Endodermal cell (in vitro differentiated cells): ENCODE measurements at places on chromosomes 4 and X. TPM values are rescaled to one million over a fixed set of nuclear protein-coding genes. Genes with fewer than 3 reads are reported as not detected.
A peak's percentile ranks its signal among the peaks of the same experiment; 100 is the strongest.

Gene ADAMTS3
- 6.8 to 13.3 TPM (median 13.0 TPM) in 3 replicates for total RNA-seq

GRCh38 chr4:42995343-42995944 is 102.9 kb downstream of the GRXCR1 start:
- no peak for DNase-seq

DNA sequence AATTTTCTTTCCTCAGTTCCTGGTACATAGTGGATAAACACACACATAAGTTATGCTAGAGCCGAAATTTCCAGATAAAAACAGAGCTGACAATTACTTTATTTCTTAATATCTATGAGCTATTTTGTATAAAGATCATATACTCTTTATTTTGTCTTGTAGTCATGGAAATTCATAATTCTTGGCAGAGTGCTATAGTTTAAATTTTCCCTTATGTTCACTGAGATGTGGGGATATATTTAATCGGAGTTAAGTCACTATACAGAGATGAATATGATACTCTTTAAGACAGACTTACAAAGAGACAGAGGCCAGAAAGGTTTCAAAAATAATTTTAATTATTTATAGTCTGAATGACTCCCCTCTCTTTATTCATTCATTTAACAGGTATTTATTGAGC is 89.7 kb downstream of the PPEF1 start:
- no peak for DNase-seq

GRCh38 chr4:22072240-22072639 is 123.7 kb upstream of the KCNIP4 start:
- no peak for DNase-seq

DNA sequence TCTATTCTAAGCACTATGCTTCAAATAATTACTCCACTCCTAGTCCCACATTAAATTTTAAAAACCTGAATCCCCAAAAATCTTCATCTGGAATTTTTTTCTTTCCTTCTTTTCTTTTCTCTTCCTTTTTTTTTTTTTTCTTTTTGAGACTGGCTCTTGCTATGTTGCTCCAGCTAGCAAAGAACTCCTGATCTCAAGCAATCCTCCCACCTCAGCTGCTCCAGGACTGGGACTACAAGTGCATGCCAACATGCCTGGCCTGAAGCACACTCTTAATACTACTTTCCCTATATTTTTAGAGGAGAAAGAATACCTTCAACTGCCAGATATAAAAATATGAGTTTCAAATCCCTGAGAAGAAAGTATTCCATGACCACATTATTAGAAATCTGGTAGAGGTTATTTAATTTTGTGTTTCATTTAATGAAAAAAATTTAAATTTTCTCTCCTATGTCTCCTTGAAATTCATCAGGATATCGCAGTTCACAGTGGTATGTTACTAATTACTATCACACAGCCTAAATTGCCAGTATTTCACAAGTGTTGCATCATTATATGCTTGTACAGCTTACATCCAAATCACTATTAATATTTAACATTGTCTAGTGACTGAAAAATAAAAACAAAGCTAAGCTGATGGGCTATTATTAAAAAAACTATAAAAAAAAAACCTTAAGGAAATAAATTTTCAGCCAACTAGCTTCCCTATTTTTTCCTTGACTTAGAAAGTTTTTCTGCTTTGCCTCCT is 227.8 kb downstream of the NAF1 start:
- DNase-seq = no peak

GRCh38 chrX:29870608-29871007 is 344.8 kb upstream of the MAGEB2 start:
- DNase-seq = no peak

GRCh38 chr4:120673696-120674095 is 248.8 kb downstream of the PRDM5 start:
- peak; percentile 44 for DNase-seq

DNA sequence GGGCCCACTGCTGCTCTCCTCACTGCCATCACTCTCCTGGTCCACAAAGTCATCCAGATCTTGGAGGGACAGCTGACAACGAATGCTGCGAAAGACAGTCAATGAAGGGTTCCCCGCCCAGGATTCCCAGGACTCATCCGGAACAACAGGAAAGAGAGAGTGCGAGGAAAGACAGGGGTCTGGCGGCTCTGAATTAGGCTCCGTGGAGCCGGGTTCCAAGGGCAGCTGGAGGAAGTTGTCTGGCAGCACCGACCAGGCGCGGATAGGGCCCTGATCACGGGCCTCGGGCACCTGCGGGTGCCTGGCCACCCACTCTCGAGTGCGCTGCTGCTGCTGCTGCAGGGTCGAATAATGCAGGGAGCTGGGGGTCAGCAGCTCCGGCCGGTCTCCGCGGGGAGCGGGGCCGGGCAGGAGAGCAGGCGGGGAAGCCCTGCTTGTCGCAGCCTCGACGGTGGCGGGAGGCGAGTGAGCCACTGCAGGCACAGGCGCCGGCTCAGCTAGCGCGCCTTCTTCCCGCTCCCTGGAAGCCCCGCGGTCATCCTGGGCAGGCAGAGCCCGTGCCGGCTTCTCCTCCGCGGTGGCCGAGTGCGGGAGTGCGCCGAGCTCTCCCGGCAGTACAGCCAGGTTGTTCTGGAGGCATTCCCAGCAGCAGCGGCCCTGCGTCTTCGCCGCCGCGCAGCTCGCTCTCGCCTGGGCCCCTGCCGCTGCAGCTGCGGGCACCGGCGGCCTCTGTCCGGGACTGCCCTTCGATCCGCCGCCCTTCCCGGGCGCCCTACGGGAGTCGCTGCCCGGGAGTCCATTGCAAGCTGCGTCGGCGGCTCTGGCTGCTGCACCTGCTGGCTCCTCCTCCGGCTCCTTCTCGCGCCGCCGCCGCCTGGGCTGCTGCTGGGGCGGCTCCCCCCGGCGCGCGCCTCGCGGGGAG is 1.1 kb downstream of the SOWAHB start:
- peak; percentile 86 for DNase-seq

GRCh38 chr4:126267689-126268088 is 952.9 kb downstream of the FAT4 start:
- DNase-seq = no peak

DNA sequence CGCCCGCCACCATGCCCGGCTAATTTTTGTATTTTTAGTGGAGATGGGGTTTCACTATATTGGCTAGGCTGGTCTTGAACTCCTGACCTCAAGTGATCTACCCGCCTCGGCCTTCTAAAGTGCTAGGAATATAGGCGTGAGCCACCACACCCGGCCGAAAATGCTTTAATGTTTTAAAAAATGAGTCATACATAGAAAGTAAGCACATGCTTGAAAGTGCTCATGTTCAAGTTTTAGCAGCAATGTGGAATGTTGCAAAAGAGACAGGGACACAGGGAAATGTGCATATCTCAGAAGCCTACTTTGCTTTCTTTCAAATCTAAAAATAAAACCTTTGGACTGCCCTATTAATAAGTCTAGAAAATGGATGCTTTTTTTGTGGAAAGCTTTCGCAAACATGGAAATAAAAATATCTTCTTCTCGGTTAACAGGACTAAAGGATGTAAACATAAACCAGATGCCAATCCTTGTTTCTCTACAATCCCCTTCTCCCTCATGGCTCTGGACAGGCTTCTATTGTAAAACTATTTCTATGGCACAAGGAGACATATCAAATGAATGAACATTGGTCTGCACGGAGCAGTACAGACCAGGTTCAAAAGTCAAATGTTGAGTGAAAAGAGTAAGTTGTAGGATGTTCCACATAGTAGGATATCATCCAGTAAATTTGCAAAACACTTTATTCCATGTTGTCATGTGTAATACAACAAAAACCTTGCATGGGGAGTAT is 15.0 kb downstream of the MECP2 start:
- DNase-seq = no peak
